Activated naive CD4-positive, alpha-beta T cell (primary cell): ENCODE measurements at places on chromosomes 2 and 18.

DNA sequence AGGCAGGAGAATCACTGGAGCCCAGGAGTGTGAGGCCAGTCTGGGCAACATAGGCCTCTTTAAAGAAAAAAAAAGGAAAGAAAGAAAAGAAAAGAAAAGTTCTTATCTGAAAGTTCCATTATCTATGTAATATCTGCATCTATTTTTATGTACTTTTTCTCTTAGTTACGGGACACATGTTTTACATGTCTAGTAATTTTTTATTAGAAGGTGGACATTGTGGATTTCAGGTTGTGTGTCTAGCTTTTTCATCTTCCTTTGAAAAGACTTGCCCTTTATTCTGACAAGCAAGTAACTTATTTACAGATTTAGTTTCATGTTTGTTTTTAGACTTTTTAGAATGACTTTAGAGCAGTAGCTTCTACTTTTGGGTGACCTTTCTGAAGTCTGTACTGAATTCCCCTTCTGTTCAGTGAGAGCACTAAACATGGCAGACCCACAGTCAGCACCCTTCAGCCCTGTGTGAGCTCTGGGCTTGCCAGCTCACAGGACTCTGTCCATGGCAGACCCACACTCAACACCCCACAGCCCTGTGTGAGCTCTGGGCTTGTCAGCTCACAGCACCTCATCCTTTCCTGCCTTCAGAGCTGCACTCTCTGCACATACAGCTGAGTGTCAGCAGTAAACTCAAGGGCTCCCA is 17.5 kb downstream of the TRAPPC12 start:
- no peak for DNase-seq

GRCh38 chr18:69951182-69951581 is 3.5 kb upstream of the CD226 start:
- no peak for DNase-seq

GRCh38 chr18:46622451-46622850 is 34.6 kb downstream of the LOXHD1 start:
- DNase-seq, result no peak

DNA sequence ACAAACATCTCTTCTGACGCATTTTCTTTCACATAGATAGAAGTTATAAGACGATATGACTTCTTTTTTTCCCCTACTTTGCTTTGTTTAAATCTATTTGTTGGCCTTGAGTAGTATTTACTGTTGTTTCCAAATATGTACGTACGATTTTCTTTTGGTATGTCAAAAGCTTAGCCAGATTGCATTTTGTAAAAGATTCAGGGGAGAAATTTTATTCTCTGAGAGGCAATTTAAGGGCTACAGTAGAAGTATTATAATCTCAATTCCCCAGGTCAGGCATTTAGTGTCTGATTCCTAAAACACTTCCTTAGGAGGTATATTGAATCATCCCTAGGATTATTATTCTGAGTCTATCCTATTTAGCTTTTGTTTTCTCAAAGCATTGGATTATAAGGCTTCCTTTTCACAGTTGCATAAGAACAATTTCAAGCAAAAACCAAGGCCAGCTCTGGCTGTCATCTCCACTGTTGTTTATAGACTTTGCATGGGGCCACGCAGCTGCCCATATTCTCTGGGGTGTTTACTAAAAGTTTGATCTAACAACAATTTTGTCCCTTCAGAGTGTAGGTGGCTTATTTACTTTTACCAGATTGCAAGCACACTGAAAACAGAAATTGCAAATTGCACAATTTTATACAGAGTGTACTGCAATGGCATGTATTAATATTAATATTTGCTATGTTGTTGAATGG is 33.6 kb upstream of the GCG start:
- DNase-seq, result no peak

GRCh38 chr2:18788592-18788991 is 199.2 kb upstream of the NT5C1B start:
- DNase-seq, result no peak

- DNase-seq, result no peak
Observed at GRCh38 chr18:40907842-40908241, 1047.2 kb upstream of the PIK3C3 start.

- no peak for DNase-seq
Observed at GRCh38 chr2:88042476-88042875, 13.1 kb downstream of the KRCC1 start.

- no peak for DNase-seq
Observed at GRCh38 chr2:134212746-134213145, 41.1 kb upstream of the MGAT5 start.

GRCh38 chr18:54260396-54261072 is 8.8 kb upstream of the POLI start:
- DNase-seq, result no peak
